ENCODE measurements at places on chromosomes 5 and 9.

DNA sequence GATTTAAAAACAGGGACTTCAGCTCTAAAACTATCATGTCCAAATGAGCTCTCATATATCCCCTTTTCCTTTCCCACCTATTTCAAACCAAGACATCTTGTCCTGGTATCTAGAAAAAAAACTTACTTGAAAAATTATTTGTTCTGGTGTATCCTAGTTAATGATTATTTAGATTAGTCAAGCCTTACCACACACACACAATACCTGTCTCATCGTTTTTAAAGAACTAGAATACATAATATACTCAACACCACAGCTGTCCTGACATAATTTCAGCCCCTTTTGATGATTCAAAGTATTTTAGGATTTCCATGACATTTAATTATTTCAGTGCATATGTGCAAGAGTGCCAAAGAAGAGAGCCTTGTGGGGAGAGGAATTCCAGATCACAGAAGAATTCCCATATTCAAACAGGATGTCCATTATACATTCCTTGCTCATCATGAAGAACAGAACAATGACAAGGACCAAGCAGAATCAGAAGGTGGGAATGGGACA is 233.7 kb downstream of the SMARCA2 start:
- no peak for DNase-seq

DNA sequence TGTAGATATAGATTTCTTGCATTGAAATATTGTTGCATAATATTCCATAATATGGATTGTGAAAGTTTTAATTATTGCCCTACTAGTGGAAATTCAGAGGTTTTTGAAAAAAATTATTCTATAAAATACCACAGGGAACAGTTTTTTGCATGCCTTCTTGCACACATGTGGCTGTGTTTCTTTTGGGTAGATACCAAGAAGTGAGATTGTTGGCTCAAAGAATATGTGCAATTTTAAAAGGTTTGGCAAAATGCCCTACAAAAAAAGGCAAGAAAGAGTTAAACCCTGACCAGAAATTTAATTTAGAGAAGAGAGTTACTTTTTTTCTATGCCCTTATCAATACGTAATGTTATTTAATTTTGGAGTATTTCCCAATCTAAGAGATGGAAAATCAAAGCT is 270.8 kb upstream of the DAPK1 start:
- DNase-seq, result no peak

- DNase-seq, result no peak
Observed at GRCh38 chr5:14017904-14018303, 73.4 kb upstream of the DNAH5 start.

DNA sequence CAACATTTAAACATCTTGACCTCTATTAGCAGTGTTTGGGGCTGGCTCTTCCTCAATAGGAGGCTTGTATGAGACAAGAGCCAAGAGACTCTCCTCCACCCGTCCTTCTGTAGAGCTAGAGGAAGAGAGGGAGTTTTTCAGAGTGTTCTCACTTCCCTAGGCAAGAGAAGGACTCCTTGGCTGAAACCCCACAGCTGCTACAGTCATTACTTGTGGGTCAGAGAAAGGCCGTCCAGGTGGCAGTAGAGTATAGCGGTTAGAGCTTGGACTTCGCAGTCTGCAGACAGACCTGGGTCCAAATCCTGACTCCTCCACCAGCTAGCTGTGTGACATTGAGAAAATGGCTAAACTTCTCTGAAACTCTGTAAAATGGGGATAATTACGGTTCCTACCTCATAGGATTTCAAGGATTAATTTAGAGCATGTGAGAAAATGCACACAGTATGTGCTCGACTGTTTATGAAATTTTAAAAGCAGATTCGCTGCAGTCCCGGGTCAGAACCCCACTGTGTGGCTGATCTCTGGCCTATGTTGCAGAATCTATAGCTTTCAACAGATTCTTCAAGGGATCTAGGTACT is 80.8 kb upstream of the ARAP3 start:
- no peak for DNase-seq

- DNase-seq, result no peak
Observed at GRCh38 chr9:71647094-71647591, 121.2 kb downstream of the CEMIP2 start.

DNA sequence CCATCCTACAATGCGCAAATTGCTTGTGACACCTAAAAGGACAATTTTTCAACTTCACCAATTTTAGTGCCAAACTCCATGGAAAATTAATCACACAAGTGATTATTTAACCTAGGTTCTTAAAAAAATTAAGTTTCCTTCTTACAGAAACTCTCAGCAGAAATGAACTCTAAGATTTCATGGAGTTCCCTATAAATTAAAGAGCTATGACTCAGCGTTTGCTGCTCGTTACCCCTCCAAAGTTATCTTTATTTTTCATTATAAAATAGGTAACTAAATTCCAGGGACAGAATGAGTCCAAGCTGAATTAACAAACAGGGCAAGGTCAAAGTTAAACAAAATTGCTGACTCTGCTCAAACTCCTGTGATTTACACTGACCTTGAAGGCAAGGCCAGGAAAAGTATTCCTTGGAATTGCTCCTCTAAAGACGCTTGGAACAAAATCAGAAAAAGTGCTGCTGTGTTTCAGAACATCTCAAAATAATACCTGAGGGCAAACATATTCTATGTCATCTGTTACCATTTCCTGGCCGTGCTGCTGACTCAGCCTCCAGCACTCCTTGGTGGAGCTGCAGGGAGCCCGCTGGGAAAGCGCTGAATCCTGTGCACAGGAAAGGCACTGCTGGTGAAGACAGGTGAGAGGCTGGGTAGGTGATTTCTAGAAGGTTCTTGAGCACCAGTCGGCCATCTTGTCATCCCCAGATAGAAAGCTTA is 2.5 kb upstream of the CMBL start:
- DNase-seq, result no peak

- DNase-seq, result no peak
Observed at GRCh38 chr5:14136228-14136627, 6.9 kb upstream of the TRIO start.

- DNase-seq, result no peak
Observed at GRCh38 chr5:153660919-153661318, 170.4 kb downstream of the GRIA1 start.

GRCh38 chr5:61933787-61934626 is 372.0 kb upstream of the KIF2A start:
- DNase-seq, result no peak

- DNase-seq, result no peak
Observed at GRCh38 chr5:170584450-170585058, 80.7 kb downstream of the KCNIP1 start.

GRCh38 chr9:132161743-132162184 is at the start of gene NTNG2:
TSS of gene NTNG2 (plus strand) at chr9:132162058. CDS start at chr9:132166832, 4,774 bp downstream.
- no peak for DNase-seq

DNA sequence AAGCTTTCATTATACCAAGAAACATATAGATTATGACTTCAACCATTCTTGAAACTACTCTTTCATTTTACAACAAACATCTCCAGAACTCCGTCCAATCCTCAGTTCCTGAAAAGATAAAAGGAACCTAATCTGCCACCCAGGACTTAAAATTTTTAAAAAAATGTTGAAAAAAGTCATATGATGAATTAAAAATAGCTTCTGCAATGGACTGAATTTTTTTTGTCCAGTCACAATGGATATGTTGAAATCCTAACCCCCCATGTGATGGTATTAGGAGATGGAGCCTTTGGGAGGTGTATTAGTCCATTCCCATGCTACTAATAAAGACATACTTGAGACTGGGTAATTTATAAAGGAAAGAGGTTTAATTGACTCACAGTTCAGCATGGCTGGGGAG is 2.7 kb upstream of the ALDH1A1 start:
- no peak for DNase-seq

DNA sequence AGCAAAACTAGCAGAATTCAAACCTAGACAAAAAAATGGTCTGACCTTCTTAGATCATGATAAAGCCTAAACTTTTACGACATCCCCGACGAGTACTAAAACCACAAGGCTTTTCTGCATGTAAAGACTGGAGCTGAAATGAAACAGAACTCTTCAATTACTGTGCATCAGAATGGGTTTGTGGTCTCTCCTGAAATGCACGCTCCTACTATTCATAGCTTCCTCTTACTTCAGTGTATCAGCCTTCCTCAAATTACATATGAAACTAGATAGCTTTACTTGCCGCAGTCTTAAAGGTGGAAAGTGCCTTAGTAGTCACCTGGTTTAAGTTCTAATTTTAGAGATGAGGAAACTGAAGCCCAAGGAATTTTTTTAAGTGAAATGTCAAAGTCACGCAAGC is 24.6 kb upstream of the MED10 start:
- no peak for DNase-seq

DNA sequence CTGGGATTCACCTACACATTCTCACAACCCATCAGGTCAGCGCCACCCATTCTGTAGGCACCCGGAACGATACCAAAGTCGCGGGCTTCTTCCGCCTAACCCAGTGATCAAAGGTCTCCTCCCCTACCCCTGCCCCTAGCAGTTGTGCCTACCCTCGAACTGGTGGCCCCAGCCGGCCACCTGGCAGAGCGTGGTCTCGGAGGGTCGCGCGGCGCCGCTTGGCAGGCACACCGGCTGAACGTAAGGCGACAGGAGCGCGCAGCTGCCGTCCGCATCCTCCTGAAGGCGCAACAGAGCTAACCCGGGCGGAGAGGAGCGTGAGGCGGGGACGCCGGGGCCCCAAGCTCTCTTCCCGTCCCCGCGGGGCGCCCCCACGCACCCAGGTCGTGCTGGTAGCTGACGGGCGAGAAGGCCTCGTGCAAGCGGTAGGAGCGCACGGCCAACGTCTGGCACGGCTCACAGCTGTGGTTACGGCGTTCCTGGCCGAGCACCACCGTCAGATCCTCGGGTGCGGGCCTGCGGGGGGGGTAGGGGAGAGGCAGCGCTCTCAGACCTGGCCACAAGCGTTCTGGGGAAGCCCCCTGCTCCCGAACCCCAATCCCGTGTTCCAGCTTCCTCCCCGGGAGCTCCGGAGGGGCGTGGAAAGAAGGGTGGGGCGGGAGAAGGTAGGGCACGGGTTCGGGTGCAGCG is 2.8 kb upstream of the PFN3 start:
- no peak for DNase-seq

DNA sequence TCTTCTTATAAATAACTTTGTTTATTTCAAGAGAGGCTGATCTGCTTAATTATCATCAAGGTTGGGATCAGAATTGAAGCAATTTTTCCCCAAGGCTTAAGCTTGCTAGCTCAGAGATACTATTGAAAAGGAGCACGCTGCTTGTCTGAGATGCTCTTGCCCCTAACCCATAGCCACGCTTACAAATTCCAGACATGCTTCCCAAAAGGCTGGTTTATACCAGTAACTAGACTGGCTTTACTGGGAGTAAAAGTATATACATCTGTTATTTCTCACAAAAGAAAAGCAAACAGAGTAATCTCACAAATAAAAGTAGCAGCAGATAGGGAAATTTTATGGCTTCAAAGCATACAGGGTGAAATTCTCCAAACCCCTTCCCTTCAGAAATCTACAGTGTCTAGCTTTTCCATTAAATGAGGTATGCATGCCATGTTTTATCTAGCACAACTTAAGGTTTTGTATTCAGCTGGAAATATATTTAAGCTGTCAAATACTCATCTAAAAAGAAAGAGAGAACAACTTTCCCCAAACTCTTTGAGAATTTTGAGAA is 163.2 kb upstream of the TRPC7 start:
- DNase-seq, result no peak

Data from stimulated activated CD8-positive, alpha-beta memory T cell treated with anti-CD3 and anti-CD28 coated beads, Interleukin-2, amount 100 ng/mL, for 1 hour (primary cell).